ENCODE measurements at places on chromosomes 4 and X.

- H3K36me3 ChIP-seq, result no peaks in the 10 kb centered on the region
- no peaks in the 10 kb centered on the region for H3K4me1 ChIP-seq
- H3K27me3 ChIP-seq, result no peaks in the 10 kb centered on the region
- H3K27ac ChIP-seq, result no peak overlapping the region
- H3K4me3 ChIP-seq, result no peak overlapping the region
- no peak for DNase-seq
These were observed 306.1 kb upstream of the FAM241A start for GRCh38 chr4:111839141-111839540.

DNA sequence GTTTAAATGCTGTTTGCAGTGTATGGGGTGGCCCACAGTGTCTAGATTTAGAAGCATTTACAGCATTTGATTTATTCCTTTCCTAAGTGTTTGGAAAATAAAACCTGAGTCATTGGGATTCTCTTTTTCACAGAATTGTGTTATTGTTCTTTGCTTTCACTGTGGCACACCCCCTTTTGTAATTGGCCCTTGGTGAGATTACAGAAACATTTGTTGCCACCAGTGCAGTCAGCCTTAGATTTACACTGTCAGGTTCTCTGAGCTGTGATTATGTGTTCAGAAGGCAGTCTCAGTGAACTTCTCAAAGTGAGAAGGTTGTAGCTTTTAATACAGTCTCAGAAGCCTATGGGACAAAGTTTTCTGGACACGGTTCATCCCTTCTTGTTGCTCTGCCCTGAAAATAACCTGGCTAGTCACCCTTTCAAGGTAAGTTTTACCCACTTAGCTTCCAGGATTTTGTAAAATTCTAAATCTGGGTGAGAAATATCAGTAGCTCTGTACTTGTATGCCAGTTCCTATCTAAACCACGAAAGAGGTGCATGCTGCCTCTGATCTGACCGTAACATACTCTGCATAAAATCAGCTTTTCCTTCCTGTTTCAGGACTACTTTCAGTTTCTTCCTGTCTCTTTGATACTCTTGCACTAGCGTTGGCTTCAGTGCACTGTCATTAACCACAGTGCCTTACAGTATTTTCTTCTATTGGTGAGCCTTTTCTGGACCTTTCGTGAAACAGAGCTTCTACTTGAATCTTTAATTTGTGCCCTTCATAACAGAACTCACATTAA lies 12.6 kb downstream of the RUFY3 start:
- H3K27ac ChIP-seq, result peak overlapping the region; percentile 38
- DNase-seq, result no peak
- no peaks in the 10 kb centered on the region for H3K36me3 ChIP-seq
- H3K27me3 ChIP-seq, result no peaks in the 10 kb centered on the region

DNA sequence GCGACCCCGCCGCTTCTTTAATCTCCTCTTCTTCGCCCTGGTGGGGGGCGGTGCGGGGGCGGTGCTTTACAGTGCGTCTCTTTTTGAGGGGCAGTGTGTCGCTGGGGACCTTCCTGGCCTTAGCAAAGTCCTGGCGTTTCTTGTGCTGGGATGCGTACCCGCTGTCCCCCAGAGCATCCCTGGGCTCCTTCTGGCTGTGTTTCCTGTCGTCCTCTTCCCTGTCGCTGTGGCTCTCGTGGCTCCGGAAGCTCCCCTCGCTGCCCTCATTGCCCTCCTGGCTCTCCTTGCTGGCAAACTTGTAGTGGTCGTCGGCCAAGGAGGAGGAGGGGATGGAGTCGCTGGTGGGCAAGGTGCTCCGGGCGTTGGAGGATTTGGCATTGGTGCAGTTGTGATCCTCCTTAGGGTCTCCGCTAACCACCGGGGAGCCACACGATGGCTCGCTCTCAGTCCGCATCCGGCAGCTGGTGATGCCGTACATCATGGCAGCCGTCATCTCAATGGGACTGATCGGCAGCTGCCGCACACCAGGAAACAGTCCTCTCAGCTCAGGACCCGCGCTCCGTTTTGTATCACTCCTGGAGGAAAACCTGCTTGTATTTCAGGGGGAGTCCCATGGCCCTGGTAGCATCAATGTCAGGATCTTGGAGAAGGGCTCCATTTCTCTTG lies 30.4 kb upstream of the TMSB15A start:
- H3K4me1 ChIP-seq, result no peaks in the 10 kb centered on the region

DNA sequence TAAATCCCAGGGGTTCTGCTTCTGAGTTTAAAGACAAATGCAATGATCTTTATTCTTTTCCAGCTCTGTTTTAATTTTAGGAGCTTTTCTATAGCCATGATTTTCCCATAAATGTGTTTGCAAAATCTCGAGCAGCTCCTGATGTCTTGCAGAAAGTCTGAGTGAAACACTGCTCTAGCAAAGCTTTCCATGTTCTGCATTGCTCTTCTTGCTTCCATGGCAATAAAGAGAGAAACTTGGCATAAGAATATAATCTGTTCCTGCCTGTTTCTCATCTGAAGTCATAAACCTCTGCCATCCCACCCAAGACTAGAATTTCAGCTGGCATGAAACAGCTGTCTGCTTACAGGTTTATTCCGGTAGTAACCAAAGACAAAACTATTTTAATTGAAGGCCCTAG lies 254.5 kb downstream of the SPRY1 start:
- no peak overlapping the region for H3K4me3 ChIP-seq
- no peaks in the 10 kb centered on the region for H3K27me3 ChIP-seq
- no peak overlapping the region for H3K27ac ChIP-seq
- DNase-seq, result no peak

DNA sequence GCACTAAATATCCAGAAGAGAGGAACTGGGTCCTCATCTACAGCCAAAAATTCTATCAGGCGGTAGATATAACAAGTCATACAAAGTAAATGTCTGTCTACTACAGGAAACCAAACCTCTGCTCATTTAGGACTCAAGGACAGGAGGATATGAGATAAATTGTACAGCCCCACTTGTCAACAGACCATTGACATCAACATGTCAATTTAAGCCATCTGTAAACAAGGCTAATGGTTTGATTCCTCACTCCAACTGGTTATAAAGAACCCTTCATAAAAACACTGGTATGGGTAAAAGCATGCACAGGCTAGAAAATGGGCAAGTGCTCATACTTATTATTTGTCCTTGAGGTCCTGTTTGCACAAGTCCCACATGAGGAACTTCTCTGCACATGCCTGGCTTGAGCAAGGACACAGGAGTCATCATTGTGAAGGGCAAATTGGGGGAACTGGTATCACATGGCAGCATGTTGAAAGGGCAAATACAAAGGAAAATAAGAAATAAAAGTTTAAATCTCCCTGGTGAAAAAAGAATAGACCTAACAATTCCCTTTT lies 13.2 kb downstream of the RTL8B start:
- peaks cover 4% of the 10 kb centered on the region for H3K4me1 ChIP-seq
- no peaks in the 10 kb centered on the region for H3K27me3 ChIP-seq
- H3K36me3 ChIP-seq, result no peaks in the 10 kb centered on the region
- no peak for DNase-seq
- no peak overlapping the region for H3K27ac ChIP-seq

- H3K27me3 ChIP-seq, result no peaks in the 10 kb centered on the region
- no peak overlapping the region for H3K4me3 ChIP-seq
- H3K27ac ChIP-seq, result no peak overlapping the region
- no peak for DNase-seq
These were observed 51.3 kb downstream of the DTHD1 start for GRCh38 chr4:36332782-36333131.

DNA sequence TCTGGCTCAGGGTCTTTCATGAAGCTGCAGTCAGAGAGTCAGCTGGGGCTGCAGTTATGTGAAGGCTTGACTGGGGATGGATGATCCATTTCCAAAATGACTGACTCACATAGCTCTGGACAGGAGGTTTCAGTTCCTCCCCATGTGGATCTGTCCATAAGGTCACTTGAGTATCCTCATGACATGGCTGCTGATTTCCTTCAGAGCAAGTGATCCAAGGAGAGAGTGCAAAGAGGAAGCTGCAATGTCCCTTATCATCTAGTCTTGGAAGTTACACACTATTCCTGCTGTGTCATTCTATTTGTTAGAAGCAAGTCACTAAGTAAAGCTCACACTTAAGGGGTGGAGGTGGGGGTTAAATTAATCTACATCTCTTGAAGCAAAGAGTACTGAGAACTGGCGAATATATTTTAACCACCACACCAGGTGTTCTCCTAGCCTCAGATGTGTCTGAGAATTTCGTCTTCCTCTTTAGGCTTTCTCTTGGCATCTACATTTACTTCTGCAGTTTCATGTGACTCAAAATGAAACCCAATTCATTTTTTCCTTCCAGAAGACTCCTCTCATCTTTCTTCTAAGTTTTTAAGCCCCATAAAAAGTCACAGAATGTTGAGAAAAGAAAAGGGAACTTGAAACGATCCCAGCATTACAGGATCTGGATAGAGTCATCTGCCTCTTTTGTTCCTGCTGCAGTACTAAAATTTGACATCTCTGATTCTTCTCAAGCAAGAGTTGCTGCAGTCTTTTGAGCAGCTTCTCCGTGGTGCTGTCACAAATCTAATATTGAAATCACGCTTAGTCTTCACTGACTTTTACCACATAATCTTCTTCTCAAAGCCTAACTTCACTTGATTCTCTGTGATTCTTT lies 3.8 kb upstream of the GRPR start:
- H3K27me3 ChIP-seq, result no peaks in the 10 kb centered on the region
- DNase-seq, result no peak
- H3K4me1 ChIP-seq, result no peaks in the 10 kb centered on the region
- no peak overlapping the region for H3K27ac ChIP-seq

DNA sequence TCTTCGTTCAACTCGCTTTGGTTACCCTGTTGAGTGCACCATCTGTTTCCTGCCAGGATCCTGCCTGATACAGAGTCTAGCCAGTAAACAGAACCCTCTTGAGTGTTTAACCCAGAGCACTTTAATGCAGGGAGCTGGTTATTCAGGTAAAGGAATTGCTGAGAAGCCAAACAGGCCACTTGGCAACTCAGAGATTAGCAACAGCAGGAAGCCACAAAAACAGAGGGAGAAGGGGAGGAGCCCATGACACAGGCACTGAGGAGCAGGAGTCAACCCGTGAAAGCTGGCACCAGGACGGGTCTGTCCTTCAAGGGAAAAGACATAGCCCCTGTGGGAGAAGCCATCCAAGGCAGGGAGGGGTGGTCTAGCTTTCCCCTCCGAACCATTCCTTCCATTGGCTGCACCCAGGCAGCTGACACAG lies 641.4 kb downstream of the ZNF674 start:
- no peaks in the 10 kb centered on the region for H3K4me1 ChIP-seq
- DNase-seq, result no peak
- no peak overlapping the region for H3K27ac ChIP-seq
- no peak overlapping the region for H3K4me3 ChIP-seq
- no peaks in the 10 kb centered on the region for H3K36me3 ChIP-seq

GRCh38 chr4:40586034-40586433 lies 43.6 kb downstream of the RBM47 start:
- peaks cover 30% of the 10 kb centered on the region for H3K4me1 ChIP-seq
- no peak overlapping the region for H3K27ac ChIP-seq
- H3K27me3 ChIP-seq, result no peaks in the 10 kb centered on the region

DNA sequence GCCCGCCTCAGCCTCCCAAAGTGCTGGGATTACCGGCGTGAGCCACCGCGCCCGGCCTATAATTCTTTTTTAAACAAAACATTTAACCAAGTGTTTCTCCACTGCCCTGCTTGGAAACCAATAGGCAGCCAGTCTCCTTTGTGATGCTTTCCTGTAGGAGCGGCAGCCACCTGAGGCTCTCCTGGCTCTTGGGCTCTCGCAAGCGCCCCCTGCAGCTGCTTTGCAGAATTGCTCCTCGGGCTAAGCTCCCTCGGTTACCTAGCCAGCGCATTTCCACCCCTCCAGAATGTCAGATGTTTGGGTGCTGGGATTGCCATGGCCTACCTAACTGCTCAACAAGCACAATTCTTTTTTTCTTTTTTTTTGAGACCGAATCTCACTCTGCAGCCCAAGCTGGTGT lies 7.7 kb downstream of the S100P start:
- no peak overlapping the region for H3K4me3 ChIP-seq
- H3K4me1 ChIP-seq, result no peaks in the 10 kb centered on the region
- no peak for DNase-seq
- H3K36me3 ChIP-seq, result peaks cover 9% of the 10 kb centered on the region
- no peaks in the 10 kb centered on the region for H3K27me3 ChIP-seq
- no peak overlapping the region for H3K27ac ChIP-seq

DNA sequence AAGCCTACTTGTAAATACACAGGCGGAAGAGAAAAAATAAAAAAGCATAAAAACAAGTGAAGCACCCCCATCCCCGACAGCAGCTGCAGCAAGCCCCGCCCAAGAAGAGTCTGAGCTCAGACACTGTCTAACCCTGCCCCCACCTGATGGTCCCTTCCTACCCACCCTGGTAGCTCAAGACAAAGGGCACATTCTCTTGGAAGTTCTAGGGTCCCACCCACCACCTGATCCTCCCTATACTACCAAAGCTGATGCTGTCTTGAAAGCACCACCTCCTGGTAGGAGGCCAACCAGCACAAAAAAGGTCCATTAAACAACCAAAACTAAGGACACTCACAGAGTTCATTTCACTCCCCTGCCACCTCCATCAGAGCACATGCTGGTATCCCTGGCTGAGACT lies 308.2 kb downstream of the KLHL13 start:
- no peaks in the 10 kb centered on the region for H3K36me3 ChIP-seq
- no peak overlapping the region for H3K27ac ChIP-seq
- H3K4me1 ChIP-seq, result no peaks in the 10 kb centered on the region
- no peaks in the 10 kb centered on the region for H3K27me3 ChIP-seq
- H3K4me3 ChIP-seq, result no peak overlapping the region

DNA sequence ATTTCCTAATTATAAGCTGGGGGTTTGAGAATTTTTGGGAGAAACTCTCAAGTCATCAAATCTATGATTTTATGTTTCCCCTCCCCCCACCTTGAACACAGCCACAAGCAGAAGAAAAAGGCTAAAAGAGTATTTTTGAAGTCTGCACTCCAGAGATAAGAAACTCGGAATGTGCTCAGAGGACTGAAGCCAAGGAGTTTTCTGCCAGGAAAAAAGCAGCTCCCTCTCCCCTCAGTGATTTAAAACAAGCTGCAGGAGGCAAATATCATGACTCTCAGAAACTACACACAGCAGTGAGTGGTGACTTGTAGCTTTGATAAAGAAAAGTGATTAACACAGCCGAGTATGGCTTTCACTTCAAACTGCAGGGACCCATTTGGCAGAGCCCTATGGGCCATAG lies 800.2 kb upstream of the FTHL17 start:
- no peaks in the 10 kb centered on the region for H3K4me1 ChIP-seq
- H3K4me3 ChIP-seq, result no peak overlapping the region
- no peaks in the 10 kb centered on the region for H3K27me3 ChIP-seq
- no peak overlapping the region for H3K27ac ChIP-seq

GRCh38 chr4:117417856-117418255 lies 332.5 kb upstream of the TRAM1L1 start:
- H3K27me3 ChIP-seq, result no peaks in the 10 kb centered on the region

DNA sequence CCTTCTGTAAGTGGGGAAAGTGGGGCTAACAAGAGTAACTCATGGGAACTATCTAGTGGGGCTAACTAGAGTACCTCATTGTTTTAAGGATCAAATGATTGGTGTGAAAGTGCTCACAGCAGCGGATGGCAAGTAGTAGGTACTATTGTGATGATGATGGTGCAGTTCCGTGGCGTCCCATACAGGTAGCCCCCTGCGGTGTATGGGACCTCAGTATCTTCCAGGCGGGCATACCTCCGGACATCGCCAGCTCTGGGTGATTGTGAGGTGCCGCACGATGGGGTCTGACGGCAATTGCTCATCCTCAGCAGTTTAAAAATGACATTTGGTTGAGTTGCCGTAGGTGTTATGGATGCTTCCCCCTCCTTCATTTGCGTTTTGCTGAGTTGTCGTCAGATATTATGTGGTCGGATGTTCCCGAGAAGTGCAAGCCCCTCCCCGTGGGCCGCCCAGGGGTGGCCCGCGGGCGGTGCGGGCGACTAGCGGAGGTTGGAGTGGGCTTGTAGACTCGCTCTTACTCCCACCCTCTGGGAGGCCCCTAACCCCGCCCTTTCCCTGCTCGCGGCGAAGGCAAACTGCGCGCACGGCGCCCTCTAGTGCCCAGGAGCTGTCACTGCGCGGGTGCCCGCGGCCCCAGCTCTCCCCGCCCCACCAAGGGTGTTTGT lies 18.3 kb upstream of the GPR101 start:
- H3K27me3 ChIP-seq, result peaks cover 8% of the 10 kb centered on the region
- no peak for DNase-seq
- H3K4me1 ChIP-seq, result no peaks in the 10 kb centered on the region
